ENCODE measurements at places on chromosomes 6 and 20.

GRCh38 chr6:56370127-56370540 is 122.8 kb upstream of the COL21A1 start:
- DNase-seq, result peak; percentile 37

GRCh38 chr20:20713244-20713765 is 861 bp upstream of the RALGAPA2 start:
- no peak for DNase-seq

GRCh38 chr6:170312876-170313275 is 6.3 kb downstream of the FAM120B start:
- DNase-seq, result no peak

- DNase-seq, result no peak
Observed at GRCh38 chr6:20996099-20996498, 461.8 kb downstream of the CDKAL1 start.

DNA sequence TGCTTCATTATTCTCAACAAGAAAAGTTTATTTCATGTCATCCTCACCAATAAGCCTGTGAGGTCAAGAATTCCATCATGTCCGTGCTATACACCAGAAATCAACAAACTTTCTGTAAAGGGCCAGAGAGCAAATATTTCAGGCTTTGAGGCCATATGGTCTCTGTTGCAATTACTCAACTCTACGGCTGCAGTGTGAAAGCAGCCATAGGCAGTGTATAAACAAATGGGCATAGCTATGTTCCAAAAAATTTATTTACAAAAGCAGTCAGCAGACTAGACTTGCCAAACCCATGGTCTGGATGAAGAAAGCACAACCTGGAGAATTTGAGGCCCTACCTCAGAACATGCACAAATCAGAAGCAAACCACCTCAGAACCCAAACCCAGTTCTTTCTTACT is 118.5 kb downstream of the PCSK2 start:
- no peak for DNase-seq

DNA sequence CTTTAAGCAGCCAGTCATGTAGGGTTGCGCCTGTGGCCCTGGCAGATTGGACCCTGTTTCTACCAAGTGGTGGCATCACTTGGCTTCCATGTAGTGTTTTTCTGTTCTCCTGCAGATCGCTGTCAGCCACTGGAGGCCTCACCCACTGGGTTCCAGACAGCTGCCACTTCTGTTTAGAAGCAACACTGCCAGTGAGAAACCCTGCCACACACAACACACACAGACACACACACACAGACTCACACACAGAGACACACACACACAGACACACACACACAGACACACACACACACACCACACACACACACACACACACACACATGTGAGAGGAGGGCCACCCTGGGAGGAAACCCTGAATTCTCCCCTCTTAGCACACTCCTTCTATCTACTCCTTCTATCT is 51.8 kb downstream of the UTRN start:
- no peak for DNase-seq

DNA sequence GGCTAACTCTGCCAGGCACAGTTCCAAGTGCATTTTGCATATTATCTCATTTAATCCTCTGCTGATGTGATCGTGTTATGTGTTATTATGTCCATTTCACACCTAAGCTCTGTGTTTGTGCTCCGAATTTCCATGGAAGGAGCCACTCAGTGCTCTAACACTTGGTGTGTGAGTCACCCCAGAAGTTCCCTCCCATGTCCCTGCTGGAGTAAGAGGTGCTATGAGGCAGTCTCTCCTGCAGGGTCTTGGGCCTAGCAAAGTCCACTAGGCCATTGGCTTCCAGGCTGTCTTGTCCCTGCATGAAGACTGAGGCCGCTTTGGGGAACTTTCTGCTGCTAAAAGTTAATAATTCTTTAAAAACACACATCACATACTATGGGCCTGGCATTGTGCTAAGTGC is 405.9 kb upstream of the SULF2 start:
- no peak for DNase-seq

GRCh38 chr6:93124006-93124632 is 295.2 kb downstream of the EPHA7 start:
- no peak for DNase-seq

- no peak for DNase-seq
Observed at GRCh38 chr6:47196113-47196512, 113.6 kb downstream of the TNFRSF21 start.

- DNase-seq, result no peak
Observed at GRCh38 chr20:47585087-47585747, 83.5 kb downstream of the NCOA3 start.

- DNase-seq, result no peak
Observed at GRCh38 chr6:141486942-141487341, 645.8 kb upstream of the GJE1 start.

GRCh38 chr6:135586388-135586787 is 88.8 kb upstream of the AHI1 start:
- no peak for DNase-seq

Data from hepatic stellate cell (primary cell).